T-helper 9 cell (primary cell): ENCODE measurements at places on chromosomes 4 and X.

DNA sequence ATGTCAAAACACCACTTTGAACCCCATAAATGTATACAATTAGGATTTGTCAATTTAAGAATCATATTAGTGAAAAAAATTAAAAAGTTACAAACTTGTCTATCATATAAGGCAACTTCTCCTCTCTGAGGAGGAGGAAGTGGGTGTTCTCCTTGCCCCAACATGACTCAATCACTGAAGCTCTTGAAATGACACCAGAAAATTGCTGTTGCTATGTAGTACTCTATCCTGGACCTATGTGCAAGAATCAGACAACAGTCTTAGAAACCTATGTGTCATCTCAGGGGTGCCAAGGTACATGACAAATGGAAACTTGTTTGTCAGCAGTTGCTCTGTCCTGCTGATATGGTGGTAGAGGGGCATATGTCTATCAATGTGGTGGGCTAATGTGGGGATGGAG lies 47.7 kb downstream of the HMGB3 start:
- DNase-seq = no peak

GRCh38 chrX:17187136-17187756 lies 187.8 kb upstream of the NHS start:
- no peak for DNase-seq

GRCh38 chr4:75892508-75892907 lies 9.7 kb downstream of the PPEF2 start:
- no peak for DNase-seq

GRCh38 chrX:120753413-120754251 lies 122.0 kb downstream of the CT47B1 start:
- no peak for DNase-seq

- no peak for DNase-seq
These were observed 4.9 kb downstream of the CXCL6 start for GRCh38 chr4:73841243-73841925.

DNA sequence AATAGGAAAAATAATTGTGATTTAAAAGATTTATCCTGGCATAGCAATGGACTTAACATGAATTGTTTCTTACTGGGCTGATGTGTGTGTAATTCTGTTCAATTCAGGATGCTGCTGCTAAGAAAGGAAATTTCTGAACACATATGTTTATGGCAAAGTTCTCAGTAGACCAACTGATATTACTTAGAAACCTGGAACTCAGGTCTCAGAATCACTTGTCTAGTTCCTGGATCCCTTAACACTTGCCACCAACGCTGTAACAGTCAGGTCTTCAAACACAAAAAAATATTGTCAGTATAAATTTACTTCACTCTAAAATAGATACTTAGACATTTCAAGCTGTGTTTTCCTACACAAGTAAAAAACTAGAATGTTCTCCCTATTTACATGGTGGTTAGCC lies 5.5 kb downstream of the CASP3 start:
- no peak for DNase-seq

GRCh38 chrX:989959-990510 lies 222.4 kb downstream of the CRLF2 start:
- peak; percentile 72 for DNase-seq

GRCh38 chr4:3481113-3481531 lies 18.0 kb downstream of the DOK7 start:
- DNase-seq = no peak

GRCh38 chrX:49991758-49992157 lies 69.4 kb downstream of the CLCN5 start:
- DNase-seq = no peak

GRCh38 chr4:139035650-139036049 lies 20.1 kb downstream of the NOCT start:
- DNase-seq = no peak

DNA sequence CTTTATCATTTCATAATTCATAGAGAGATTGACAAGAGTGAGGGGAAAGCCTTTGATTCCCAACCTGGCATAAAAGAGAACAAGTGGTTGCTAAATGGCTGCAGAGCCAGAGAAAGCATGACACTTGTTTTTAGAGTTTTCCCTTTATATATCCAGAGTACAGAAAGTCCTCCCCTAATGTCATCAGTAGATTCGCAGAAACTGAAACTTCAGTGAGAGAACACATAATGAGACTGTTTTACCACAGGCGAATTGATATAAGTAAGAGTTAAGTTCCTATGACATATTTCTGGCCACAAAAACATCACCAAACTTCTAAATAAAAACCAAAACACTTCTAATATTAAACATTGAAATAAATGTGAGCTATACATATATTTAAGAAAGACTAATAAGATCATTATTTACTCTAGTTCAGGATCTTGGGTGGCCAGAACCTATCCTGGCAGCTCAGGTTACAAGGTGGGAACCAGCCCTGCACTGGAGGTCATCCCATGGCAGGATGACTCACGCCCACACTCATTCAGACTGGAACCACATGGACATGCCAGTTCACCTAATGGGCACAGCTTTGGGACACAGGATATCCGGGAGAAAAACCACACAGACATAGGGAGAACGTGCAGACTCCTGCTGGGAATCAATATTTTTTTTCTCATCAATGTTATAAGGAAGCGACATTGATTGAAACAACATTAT lies 35.5 kb downstream of the NWD2 start:
- DNase-seq = no peak

GRCh38 chr4:74613266-74613665 lies 168.3 kb downstream of the AREG start:
- no peak for DNase-seq

- peak; percentile 62 for DNase-seq
These were observed 862 bp upstream of the INPP4B start for GRCh38 chr4:142846729-142847596.

GRCh38 chr4:118816538-118817177 lies 19.3 kb downstream of the SEC24D start:
- no peak for DNase-seq

- no peak for DNase-seq
These were observed 36.1 kb downstream of the DMD start for GRCh38 chrX:33175201-33175600.

DNA sequence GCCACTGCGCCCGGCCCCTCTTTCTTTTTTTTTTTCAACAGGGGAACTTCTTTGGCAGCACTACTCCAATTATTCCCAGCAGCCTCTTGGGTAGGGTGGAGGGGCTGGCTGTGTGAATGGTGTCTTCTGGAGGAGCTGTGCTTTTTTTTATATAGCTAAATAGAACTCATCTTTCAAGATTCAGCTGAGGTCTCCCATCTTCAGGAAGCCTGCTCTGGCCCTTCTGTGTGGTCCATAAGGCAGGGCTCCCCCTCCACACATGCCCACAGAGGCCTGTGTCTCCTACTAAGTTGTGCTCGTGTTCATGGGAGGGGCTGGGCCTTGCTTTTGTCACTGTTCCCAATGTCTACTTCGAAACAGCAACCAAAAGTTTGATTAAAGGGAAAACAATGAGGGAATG lies 116.8 kb downstream of the AFAP1 start:
- DNase-seq = no peak

DNA sequence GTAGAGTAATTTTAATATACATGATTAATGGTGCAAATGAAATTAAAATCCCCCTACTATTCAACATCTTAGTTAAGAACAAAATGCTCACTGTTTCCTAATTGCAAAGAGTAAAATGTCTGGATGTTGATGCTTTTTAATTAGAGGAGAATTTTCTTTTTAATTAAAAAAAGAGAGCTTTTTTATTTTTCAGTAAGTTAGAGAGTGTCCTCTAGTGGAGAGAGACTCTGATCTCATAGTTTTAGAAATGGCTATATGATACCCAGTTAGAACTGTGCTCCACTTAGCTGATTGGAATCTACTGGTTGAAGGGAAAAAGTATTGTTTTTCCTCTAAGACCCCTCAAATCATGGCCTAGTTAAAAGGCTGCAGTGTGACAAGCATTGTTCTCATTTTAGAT lies 312.0 kb upstream of the MAGEB2 start:
- no peak for DNase-seq
